ENCODE measurements at places on chromosomes 16 and 17.

GRCh38 chr16:54436346-54436745 lies 149.8 kb upstream of the IRX3 start:
- no peak for DNase-seq

GRCh38 chr17:55575058-55575636 lies 63.9 kb upstream of the SMIM36 start:
- no peak for DNase-seq

DNA sequence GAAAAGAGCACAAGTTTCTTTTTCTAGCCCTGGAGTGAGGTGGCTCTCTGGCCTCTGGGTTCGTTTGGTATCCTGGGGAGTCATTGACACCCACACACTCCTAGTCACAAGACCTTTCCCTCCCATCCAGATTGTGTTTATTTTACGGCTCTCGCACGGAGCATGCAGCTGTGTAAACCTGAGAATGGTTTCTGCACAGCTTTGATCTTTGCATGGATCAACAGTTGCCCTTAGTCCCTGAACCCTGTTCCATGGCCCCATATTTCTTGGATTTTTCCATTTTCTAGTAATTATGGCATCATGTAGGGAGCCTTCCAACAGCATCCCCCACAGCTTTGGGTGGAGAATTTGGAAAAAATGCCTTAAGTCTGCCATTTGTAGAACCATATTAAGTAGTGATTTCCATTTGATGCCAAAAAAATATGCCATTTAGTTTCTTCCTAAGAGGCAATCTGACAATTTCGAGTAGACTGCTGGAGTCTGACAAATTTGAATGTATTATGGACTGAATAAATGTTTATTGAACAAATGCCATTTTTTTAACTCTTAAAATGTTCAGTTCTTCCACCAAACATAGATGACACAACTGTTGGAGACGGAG lies 197.7 kb downstream of the WWOX start:
- DNase-seq: no peak

DNA sequence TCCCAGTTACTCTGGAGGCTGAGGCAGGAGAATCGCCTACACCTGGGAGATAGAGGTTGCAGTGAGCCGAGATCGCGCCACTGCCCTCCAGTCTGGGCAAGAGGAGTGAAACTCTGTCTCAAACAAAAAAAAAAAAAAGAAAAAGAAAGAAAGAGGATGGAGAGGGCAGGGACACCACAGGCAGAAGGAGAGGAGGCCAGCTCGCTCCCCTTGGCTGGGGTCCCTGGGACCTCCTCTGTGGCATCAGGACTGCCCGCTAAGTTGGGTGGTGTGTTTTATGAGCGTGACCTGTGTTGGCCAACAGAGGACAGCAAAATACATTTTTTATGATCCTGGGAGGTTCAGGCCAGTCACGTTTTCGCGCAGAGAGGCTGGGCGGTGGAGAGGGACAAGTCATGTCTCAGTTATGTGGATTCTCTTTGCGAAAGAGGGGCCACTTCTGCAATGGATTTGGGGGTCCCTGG lies 229.6 kb downstream of the MRTFB start:
- DNase-seq: peak; percentile 37

DNA sequence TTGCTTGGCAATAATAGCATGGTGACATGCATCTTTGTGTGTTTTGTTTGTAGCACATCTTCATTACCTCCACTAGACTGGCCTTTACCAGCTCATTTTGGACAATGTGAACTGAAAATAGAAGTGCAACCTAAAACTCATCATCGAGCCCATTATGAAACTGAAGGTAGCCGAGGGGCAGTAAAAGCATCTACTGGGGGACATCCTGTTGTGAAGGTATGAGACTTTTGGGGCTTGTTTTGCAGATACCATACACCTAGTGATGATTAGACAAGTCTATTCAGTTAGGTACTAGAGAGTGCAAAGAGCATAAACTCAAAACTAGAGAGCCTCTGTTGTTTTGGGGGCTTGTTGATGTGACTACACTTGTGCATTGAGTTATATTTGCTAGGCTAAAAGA lies 41.2 kb downstream of the NFATC3 start:
- no peak for DNase-seq

- DNase-seq: no peak
Measured at GRCh38 chr17:30292286-30292858, 628 bp upstream of the BLMH start.

DNA sequence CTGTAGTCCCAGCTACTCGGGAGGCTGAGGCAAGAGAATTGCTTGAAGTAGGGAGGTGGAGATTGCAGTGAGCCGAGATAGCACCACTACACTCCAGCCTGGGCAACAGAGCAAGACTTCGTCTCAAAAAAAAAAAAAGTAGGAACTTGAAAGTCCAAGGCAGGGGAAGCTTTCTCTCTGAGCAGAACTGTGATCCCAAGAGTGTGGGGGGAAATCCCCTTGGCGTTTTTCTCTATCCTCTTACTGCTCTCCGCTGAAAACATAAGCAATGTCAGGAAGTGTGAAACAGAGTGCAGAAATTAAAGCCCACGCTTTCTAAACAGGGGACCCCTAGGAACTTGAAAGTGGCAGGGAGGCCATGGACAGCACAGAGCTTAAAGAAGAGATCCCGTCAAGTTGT lies 9.8 kb upstream of the CMTM3 start:
- no peak for DNase-seq
